ENCODE measurements at places on chromosomes 7 and 10.

GRCh38 chr7:152760854-152761748 lies 1.5 kb downstream of the ACTR3B start:
- DNase-seq, result no peak

DNA sequence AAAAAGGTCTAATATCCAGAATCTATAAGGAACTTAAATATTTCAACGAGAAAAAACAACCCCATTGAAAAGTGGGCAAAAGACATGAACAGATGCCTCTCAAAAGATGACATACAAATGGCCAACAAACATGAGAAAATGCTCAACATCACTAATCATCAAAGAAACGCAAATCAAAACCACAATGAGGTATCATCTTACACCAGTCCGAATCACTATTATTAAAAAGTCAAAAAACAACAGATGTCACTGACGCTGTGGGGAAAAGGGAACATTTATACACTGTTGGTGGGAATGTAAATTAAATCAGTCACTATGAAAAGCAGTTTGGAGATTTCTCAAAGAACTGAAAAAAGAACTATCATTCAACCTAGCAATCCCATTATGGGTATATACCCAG lies 6.0 kb downstream of the VWDE start:
- no peak for DNase-seq

DNA sequence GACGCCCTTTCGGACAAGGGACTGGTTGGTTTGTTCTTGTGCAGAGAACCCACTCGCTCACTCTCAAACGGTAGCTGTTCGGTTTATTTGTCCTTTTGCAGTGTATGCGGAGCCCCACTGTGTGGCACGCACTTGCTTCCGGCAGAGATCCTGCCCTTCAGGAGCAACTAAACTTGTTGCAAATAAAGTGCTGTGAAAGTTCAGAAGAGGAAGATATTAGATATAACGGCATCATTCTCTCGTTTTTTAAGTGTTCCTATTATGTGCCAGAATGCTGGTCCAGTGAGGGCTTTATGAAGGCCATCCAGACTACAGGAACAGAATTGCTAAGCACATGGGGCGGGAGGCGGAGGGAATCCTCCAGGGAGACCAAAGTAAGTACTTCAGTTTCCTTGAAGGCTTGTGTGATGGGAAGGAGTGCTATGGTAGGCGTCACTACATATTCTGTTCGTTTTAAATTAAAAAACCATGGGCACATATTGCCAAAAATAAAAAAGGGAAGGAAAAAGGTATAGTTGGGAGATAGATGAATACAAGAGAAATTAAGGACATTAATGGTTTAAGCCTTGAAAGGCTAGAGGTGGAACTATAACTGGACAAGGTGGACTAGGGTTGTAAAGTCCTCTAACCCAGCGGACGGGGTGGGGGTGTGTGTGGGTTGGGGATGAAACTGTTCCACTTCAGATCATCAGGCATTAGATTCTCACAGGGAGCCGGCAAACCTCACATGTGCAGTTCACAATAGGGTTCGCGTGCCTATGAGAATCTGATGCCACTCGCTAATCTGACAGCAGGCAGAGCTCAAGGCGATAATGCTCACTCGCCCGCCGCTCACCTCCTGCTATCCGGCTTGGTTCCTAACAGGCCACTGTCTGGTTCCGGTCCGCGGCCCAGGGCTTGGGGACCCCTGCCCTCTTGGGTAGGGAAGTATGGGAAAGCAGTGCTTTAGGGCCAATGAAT lies 704 bp upstream of the ERLIN1 start:
- DNase-seq, result peak; percentile 24

DNA sequence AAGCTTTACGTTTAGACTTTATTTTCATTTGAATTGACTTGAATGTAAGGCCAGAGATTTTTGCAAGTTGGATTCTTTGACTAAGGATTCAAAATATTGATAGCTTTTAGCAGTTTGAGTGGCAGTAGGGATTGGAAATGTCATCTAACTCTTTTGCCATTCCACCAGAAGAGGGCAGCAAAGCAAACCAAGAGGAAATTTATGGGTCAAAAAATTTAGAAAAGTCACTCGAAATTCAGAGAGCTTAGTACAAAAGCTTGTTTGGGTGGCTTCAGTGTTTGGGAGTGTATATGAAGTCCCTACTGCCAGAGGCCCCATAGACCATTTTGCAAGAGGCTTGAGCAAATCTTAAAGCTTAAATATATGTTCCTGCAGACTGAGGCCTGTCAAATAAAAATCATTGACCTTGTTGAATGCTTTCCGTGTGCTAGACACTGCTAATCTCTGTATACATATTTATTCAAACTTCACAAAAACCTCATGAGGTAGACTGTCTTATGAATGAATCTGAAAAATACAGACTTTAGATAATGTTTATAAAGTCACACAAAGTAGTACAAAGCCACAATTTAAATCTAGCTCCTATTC lies 44.6 kb upstream of the RSBN1L start:
- DNase-seq, result peak; percentile 38

DNA sequence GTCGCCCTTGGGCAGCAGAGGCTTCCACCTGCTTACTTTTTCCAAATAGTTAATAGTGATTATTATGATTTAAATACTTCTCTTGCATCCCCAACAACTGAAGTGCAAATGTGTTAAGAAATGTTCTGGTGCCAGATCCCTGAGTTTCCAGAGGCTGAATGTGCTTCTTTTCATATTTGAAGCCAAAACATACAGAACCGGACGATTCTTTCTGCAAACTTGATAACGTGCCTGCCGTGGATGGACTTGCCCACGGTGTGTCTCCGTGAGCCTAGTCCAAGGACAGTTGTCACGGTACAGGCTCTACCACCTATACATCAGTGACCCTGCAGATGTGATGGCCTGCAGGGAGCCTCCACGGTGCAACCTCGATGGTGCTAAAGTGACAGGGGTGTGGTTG lies 198.6 kb upstream of the LYZL2 start:
- no peak for DNase-seq

GRCh38 chr7:26198781-26199169 lies 1.8 kb downstream of the HNRNPA2B1 start:
- DNase-seq, result no peak

GRCh38 chr10:120459185-120459584 lies 2.2 kb downstream of the PLPP4 start:
- no peak for DNase-seq

GRCh38 chr10:129470103-129470851 lies 3.2 kb downstream of the MGMT start:
- DNase-seq, result no peak

DNA sequence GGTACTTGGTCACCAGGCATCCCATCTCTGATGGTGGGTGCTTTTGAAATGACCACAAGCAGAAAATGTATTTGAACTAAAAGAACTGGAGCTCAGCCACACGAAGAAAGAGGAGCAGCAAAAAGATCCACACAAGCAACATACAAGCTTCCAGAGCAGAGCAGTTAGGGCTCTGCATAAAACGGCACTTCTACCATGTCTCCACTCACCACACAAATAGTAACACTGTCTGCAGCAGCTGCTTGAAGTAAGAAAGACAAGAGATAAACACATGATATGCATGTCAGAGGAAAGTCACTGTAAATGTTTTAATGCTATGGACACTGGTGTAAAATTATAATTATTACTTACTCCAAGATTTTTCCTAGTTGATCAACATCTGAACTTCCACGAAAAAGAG lies 32.5 kb upstream of the FAM133B start:
- DNase-seq, result no peak

DNA sequence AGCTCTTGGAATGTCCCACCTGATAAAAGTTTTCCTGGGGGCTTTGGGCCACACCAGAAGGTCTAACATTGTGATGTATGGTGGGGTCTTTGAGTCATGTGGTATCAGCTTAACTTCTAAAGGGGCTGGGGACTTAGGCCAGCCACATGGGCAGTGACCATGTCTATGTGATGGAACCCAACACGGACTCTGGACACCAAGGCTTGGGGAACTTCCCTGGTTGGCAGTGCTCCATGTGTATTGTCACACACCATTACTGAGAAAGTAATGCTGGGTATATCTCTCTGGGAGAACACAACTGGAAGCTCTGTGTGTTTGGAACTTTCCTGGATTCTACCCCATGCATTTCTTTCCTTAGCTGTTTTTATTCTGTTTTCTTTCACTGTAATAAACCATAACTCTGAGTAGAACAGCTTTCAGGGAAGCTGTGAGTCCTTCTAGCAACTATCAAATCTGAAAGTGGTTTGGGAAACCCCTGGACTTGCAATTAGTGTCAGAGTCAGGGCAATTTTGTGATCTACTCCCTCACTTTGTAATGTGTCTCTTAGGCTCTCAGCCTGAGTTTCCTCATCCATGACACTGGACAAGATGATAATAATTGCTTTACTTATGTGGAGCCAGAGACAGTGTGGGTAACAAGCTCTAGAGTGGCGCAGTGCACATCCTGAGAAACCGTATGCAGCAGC lies 28.4 kb upstream of the AGK start:
- no peak for DNase-seq

Data from NCI-H1436 (cell line).